ELR (cell line): ENCODE measurements at places on chromosomes 16 and 17.

DNA sequence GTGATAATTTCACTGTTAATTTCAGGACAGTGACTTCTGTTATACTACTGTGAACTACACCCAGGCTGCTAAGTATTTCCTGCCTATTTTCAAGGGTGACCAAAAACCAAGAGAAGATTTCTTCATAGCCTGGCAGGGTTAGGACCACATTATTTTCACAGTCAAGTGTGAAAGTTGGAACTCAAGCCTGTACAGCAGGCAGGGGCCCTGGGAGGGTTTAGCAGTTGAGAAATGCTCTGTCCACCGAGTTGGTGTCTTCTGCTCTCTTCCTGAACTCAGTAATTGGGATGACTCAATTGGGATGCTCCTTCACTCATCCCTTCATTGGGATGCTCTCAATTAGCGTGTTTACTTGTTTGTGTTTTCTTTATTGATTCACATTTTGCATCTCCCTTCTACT is 347.3 kb upstream of the CDH11 start:
- no peak for DNase-seq

- DNase-seq = no peak
These were observed 154.8 kb upstream of the CDH5 start for GRCh38 chr16:66211651-66212050.

DNA sequence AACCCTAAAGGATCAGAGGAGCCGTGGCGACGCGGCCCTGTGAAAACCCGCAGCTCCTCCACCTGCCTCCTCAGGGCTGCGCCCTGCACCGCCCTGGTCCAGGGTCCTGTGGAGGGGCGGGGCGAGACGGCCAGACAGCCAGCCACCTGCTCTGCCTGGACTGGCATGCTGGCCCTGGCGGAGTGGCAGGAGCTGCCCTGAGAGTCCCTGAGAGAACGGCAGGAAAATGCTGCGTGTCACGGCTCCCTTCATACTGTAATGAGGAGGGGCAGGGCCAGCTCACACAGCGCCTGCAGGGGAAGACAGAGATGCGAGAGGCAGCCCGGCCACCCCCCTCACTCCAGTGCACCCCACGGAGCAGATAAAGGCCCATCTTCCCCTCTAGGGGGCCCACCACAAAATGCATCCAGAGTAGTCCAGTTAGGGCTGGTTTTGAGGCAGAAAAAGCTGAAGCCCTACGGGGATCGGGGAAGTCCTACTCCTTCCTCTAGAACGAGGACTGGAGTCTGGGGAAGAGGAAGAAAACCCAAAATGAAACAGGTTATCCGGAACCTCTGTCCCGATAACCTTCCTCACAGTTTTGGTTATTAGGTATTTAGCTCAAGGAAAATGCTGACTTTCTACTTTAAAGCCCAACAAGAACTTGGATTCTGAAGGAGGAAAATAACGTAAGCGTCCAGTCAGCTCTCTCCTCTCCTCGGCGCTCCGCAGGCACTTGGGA is 97.6 kb upstream of the DNAH17 start:
- no peak for DNase-seq

DNA sequence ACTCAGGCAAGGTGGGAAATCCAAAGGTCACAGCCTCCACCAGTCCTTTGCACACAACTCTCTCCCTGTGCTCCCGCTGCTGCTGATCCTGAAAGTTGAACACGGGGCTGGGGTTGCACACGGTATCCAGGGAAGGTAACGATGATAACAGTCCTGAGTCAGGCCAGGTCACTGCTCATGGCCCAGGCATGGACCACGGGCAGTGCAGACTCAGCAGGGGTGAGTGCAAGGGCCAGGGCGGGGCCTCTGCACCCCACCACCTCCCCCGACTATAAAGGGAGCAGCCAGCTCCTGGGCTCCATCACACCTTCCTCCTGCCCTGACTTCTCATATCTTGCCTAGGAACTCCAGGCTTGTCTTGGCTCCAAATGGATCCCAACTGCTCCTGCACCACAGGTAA is at the start of gene MT1B:
Gene MT1B (plus strand): TSS at position 301 of the 400 bp plus-strand sequence. CDS start 68 bp downstream, at position 369.
- DNase-seq = no peak

DNA sequence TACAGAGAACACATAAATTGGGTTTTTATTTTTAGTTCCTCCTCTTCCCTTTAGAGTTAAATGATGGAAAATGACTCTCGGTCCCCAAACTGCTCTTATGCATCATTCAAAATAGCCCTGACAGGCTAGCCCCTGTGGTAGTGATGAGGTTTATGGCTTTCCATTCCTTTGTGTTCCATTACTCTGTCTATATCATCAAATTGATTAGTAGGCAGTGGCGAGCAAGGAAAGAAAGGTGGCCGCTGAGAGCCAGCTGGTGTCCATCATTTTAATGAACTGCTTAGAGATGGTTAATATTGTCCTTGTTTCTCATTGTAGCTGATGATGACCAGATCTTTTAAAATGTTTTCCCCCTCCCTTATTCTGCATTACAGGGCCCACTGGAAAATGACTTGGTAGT is 179.5 kb downstream of the PHKB start:
- DNase-seq = no peak

- DNase-seq = peak; percentile 92
These were observed 78.9 kb downstream of the CMIP start for GRCh38 chr16:81523387-81524115.

GRCh38 chr16:4176906-4177417 is 60.7 kb upstream of the ADCY9 start:
- peak; percentile 74 for DNase-seq
